ENCODE measurements at places on chromosomes 1 and 21. TPM values are rescaled to one million over a fixed set of nuclear protein-coding genes. Genes with fewer than 3 reads are reported as not detected.

BARHL2 gene
- not detected for total RNA-seq

SAMSN1 gene
- total RNA-seq: 66.7 TPM

DNAI4 gene
- 1.7 TPM for total RNA-seq

AIRE gene
- total RNA-seq: not detected

CACNA1S gene
- total RNA-seq: not detected

PRR9 gene
- total RNA-seq: not detected

SDE2 gene
- 15.5 TPM for total RNA-seq

KRTAP10-6 gene
- total RNA-seq: not detected

SWT1 gene
- 2.5 TPM for total RNA-seq

DNA sequence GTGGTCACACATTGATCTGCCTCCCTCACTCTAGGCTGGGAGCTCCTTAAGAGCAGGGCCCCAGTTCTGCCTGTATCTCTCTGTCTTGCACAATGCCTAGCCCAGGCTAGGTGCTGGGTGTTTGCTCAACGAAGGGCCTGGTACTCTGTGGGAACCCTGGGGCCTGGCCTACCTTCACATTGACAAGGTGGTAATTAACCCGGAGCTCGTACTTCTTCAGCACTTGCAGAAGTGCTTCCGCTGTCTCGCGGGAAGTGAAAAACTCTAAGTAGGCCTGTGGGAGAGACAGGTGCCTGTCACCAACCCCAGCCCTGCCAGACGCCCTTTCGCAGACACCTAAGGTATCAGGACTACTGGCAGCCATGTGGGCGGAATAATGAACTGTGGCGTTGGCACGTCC lies 13.7 kb downstream of the MTHFR start:
- no peaks in the 10 kb centered on the region for H3K27me3 ChIP-seq
- peaks cover 6% of the 10 kb centered on the region for H3K36me3 ChIP-seq
- no peak overlapping the region for H3K27ac ChIP-seq
- no peak overlapping the region for H3K4me3 ChIP-seq

DNA sequence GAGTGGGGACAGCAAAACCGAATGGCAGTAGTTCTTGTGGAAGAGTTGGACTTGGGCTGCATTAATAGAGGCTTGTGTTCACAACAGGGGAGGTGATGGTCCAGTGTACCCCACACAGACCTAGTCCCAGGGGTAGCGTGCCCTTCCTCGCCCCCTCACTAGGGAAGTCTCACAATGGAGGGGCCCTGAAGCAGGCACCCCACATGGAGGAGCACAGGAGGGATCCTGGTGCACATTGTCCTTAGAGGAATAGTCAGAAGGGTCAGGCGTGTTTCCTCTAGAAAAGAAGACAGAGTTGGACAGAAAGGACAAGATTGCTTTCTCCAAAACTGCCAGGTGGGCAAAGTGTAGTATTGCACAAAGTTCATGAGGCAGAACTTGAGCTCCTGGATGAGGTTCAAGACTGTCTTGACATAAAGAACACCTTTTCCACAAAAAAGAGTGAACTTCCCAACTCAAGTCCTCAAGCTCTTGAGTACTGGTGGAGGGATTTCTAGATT lies 23.3 kb downstream of the ETNK2 start:
- H3K4me1 ChIP-seq: peaks cover 5% of the 10 kb centered on the region
- no peak for DNase-seq
- H3K27me3 ChIP-seq: no peaks in the 10 kb centered on the region
- no peaks in the 10 kb centered on the region for H3K36me3 ChIP-seq
- H3K27ac ChIP-seq: no peak overlapping the region

- H3K4me1 ChIP-seq: no peaks in the 10 kb centered on the region
- no peak for DNase-seq
- H3K27ac ChIP-seq: no peak overlapping the region
- H3K27me3 ChIP-seq: peaks cover 18% of the 10 kb centered on the region
Observed at GRCh38 chr1:171280599-171280998, 32.3 kb downstream of the FMO1 start.

DNA sequence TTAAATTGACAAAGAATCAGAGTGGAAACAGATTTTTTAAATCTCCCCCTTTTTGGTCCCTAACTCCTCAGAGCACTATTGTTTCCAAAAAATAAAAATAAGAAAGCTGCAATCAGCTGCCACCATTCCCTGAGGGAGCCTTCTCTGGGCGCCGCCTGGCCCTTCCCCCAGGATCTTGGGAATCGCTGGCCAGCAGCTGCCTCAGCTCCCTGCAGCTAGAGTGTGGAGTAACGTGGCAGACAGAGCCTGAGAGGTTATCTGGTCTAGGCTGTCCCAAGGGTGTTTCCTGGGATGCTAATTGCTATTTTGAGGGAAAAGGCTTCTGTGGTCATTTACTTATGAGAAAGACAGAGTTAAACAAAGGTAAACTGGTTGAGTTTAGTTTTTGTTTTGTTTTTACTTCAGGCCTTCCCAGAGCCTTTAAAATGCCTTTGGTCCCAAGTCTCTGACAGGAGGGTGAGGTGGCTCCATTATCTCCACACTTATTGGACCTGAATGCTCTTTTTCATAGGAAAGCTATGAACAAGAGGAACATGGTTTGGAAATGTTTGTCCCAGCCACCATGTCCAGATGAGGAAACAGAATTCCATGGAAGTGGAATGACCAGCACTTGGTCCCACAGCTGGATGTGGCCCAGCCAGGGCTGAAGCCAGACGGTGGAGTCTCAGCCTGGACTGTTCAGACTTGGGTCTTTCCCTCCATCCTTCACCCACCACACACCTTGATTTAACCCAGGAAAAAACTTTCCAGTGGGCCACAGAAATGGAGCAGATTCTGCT lies 14.1 kb upstream of the KIAA1614 start:
- peaks cover 2% of the 10 kb centered on the region for H3K4me1 ChIP-seq
- DNase-seq: no peak
- no peak overlapping the region for H3K4me3 ChIP-seq
- H3K27me3 ChIP-seq: no peaks in the 10 kb centered on the region
- H3K36me3 ChIP-seq: no peaks in the 10 kb centered on the region
- H3K27ac ChIP-seq: no peak overlapping the region

GRCh38 chr1:81876901-81877733 lies 76.4 kb downstream of the ADGRL2 start:
- no peaks in the 10 kb centered on the region for H3K36me3 ChIP-seq
- no peaks in the 10 kb centered on the region for H3K4me1 ChIP-seq
- H3K27ac ChIP-seq: no peak overlapping the region
- DNase-seq: no peak
- H3K27me3 ChIP-seq: no peaks in the 10 kb centered on the region

- H3K36me3 ChIP-seq: no peaks in the 10 kb centered on the region
- H3K27ac ChIP-seq: no peak overlapping the region
- H3K27me3 ChIP-seq: peaks cover 17% of the 10 kb centered on the region
Observed at GRCh38 chr1:15384301-15384901, 25.3 kb upstream of the EFHD2 start.

GRCh38 chr1:12035312-12035711 lies 16.0 kb downstream of the MIIP start:
- H3K27me3 ChIP-seq: no peaks in the 10 kb centered on the region
- DNase-seq: no peak
- H3K4me1 ChIP-seq: peaks cover 3% of the 10 kb centered on the region
- H3K36me3 ChIP-seq: peaks cover 2% of the 10 kb centered on the region
- no peak overlapping the region for H3K4me3 ChIP-seq

DNA sequence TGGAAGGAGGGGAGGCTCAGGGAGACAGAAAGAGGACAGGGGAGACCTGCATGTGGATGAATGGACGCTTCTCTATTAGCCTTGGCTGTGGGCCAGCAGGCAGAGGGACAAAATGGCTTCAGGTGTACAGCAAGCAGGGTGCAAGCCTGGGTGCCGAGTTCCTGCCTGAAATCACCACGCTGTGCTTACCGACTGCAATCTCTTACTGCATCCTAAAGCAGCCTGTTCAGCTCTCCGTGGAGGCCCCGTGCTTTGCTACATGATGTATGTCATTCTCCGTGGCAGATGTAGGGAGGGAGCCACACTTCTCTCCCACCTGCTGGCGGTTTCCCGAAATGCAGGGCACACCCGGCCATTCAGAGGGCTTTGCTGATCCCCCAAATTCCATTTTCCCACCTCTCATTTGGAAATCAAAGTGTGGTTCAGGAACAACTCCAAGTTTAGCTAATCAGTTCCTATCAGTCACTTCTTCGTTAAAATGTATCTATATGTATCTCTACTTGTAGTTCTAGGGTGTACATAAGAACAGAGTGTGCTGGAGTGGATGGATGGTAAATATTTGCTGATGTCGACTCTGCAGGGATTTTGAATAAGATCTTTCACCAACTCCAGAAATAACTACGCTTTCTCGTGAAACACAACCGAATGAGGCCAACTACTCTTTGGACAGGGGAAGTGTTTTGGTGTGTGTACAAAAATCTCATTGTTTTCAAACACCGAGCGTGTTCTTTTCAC lies 122.3 kb upstream of the BACE2 start:
- peaks cover 12% of the 10 kb centered on the region for H3K27me3 ChIP-seq
- no peaks in the 10 kb centered on the region for H3K36me3 ChIP-seq

DNA sequence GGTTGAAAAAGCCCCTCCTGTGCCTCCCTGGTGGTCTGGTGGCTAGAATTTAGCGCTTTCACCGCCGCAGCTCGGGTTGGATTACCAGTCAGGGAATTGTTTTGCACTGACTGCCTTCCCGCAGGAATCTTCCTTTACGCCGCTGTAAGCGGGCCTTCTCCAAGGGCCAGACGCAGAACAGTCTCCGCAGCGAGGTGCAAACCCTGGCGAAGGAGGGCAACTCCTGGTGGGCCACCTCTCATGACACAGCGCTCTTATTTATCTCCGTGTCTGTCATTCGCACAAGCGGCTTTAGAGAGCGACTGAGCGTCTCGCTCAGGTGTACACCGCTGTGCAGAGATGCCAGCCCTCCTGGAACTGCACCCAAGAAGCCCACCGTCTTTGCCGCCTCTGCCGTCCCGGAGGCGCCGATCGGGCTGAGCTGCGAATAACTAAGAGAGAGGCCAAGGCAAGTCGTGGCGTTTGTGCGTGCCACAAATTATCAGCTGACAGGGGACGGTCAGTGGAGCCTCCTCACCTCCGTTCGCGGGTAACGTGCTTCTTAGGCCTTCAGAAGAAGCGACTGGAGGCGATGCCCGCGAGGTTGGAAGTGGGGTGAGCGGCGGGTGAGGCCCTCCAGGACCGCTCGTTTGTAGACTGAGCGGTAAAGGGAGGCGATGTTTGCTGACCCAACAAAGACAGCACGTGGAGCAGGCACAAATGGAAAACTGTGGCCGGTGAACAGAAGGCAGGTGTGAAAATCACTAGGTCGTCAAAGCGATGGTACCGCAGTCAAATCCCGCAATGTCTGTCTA lies 93.5 kb downstream of the PRKAB2 start:
- no peak for DNase-seq
- H3K36me3 ChIP-seq: no peaks in the 10 kb centered on the region
- no peak overlapping the region for H3K27ac ChIP-seq
- H3K4me1 ChIP-seq: peaks cover 33% of the 10 kb centered on the region

- H3K27me3 ChIP-seq: no peaks in the 10 kb centered on the region
- H3K4me1 ChIP-seq: peaks cover 8% of the 10 kb centered on the region
- DNase-seq: no peak
- H3K36me3 ChIP-seq: peaks cover 4% of the 10 kb centered on the region
- no peak overlapping the region for H3K27ac ChIP-seq
Observed at GRCh38 chr21:32481875-32482408, 69.4 kb downstream of the EVA1C start.

DNA sequence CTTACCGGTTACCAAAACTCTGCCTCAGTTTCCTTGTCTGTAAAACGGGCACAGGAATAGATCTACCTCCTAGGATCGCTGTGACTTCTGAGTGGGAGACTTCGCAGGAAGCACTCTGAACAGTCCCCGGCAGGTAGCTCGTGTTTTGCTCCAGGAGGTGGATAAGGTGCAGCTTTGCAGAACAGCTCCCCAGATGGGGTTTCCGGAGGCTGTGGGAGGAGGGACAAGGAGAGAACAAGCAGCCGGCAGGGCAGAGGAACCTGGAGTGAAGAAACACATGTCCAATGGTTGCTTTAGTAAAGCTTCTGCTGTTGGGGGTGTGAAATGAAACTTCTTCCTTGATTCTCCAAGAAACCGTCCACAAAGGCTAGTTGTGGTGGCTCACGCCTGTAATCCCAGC lies 95.5 kb upstream of the TARDBP start:
- no peak overlapping the region for H3K27ac ChIP-seq
- H3K4me1 ChIP-seq: peaks cover 31% of the 10 kb centered on the region
- H3K4me3 ChIP-seq: no peak overlapping the region
- DNase-seq: no peak

DNA sequence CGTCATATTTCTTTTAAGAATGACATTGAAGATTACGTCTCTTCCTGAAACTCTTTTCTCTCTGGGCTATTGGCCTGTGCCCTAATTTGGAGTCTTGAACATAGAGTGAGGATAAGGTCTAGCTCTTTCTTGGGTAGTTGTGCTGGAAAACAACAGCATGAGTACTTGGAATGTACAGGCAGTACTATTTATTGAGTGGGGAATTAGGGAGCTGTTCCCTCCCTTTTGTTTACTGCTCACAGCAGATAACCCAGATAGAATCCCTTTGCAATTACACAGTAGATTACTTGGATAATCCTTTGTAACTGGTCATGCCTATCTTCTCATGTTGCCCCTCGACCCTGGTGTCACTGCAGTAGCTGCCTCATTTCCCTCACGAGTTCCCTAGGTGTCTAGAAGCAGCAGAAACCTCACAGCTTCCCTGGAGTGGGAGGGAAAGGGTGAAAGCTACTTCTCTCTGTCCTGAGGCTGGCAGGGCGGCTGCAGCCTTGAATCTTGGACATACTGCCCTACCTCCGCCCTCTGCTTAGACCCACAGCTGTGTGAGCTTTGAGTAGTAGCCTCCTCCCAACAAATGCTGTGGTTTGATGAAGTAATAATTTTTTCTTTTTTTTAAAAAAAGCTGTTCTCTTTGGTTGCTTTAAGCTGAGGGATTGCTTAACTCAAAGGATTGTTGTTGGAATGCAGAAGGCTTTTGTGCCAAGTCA lies 70.6 kb downstream of the FGGY start:
- H3K36me3 ChIP-seq: peaks cover 5% of the 10 kb centered on the region
- DNase-seq: no peak
- no peaks in the 10 kb centered on the region for H3K4me1 ChIP-seq
- no peak overlapping the region for H3K27ac ChIP-seq

GRCh38 chr21:25513810-25514209 lies 93.5 kb downstream of the MRPL39 start:
- H3K4me1 ChIP-seq: peaks cover 50% of the 10 kb centered on the region
- H3K27ac ChIP-seq: peak overlapping the region; percentile 84
- DNase-seq: peak; percentile 41
- H3K27me3 ChIP-seq: no peaks in the 10 kb centered on the region
- peak overlapping the region; percentile 68 for H3K4me3 ChIP-seq

- no peaks in the 10 kb centered on the region for H3K36me3 ChIP-seq
- no peak overlapping the region for H3K27ac ChIP-seq
- H3K4me1 ChIP-seq: peaks cover 3% of the 10 kb centered on the region
Observed at GRCh38 chr1:11309385-11309784, 36.4 kb downstream of the UBIAD1 start.

DNA sequence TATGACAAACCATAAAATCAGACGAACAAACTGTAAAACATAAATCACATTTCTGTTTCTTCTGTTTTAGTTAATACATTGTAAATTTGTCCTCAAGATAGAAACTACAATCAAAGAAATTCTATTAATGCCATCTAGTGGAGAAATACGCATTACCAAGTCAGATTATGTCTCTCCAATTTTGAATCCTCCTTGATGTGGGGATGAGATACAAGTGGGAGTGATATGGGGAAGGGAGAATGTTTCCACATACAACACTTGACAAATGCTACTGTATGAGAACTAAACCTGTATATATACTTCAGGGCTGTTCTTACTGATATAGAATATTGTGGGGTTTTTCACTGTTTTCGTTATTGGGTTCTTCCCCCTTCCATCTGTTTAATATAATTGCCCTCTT lies 2.6 kb downstream of the HFM1 start:
- no peaks in the 10 kb centered on the region for H3K36me3 ChIP-seq
- H3K4me1 ChIP-seq: peaks cover 4% of the 10 kb centered on the region
- no peak overlapping the region for H3K27ac ChIP-seq
- H3K4me3 ChIP-seq: no peak overlapping the region
- no peak for DNase-seq

Data from activated CD8-positive, alpha-beta T cell treated with anti-CD3 and anti-CD28 coated beads for 36 hours (primary cell).